ENCODE measurements at places on chromosomes 5 and 9.

- no peak for DNase-seq
Measured at GRCh38 chr5:72141440-72142355, 34.4 kb downstream of the MAP1B start.

DNA sequence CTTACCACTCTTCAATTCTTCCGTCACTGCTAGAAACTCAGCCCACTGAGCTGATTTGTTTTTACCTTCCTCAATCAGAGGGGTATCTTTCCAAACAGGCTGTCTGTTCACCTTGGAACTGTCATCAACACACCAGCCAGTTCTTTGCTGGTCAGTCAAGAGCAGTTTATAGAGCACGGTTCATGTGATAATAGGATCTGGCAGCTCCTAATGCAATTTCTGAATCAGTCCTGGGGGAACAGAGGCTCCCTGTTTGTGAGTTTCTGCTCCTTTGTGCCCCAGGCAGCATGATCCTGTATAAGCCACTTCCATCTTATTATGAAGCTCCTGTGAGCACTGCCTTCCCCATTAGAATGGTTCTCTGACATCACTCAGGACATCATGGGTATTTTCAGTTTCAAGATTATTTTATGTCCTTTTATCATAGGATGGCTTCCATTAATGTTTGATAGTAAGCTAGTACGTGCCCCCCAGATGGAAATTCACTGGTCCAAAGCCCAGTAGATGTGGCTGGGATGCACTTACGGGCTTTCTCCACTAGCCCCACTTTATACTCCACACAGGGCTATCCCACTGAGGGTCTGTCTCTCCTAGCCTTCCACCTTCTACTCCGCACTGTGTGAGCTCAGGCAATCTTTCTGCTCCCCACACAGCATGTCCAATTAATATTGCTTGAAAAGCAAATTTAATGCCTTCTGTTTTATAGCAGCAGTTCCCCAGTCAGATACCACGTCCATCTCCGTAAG lies 85.5 kb upstream of the SPIN1 start:
- no peak for DNase-seq

DNA sequence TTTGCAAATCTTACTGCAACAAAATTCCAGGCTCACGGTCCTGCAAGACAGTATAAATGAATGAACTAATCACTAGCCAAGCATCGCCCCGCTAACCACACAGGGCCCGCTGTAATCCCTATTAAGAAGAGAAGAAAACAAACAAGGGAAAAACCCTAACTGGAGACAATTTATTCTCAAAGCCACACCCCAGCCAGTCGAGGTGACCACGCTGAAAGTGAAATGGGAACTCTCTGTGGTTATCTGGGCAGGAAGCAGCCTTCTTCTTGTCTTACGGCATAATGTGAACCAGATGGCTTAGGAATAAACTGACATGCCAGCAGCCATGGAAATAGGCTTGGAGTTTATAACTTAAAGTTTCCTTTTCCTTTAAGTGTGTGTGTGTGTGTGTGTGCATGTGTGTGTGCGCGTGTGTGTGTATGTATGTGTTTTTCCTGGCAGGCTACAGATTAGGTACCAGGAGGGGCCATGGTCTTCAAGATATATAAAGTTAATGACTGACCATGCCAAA lies 120.2 kb downstream of the SEMA6A start:
- no peak for DNase-seq

- no peak for DNase-seq
Measured at GRCh38 chr5:32043105-32043504, 131.0 kb downstream of the GOLPH3 start.

GRCh38 chr5:66306105-66306843 lies 162.2 kb downstream of the SREK1 start:
- DNase-seq, result no peak

DNA sequence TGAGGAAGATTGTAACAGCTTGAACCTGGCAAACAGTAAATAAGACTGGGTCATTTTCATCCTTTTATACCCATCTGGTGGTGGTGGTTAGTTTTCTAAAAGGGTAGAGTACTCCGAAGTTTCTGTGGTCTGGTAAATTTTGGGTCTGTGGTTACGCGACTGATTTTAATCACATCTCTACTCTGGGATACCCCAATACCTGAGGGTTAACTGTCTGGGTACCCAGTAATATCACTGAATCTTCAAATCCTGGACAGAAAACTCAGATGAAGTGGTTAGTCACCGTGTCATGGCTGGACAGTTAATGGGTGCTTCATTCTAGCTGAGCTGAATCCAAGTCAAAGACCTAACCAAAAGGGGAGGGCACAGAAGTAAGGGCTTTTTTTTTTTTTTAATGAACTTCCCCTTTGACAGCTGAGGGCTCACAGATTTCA lies 474.2 kb downstream of the GADD45G start:
- DNase-seq, result no peak

DNA sequence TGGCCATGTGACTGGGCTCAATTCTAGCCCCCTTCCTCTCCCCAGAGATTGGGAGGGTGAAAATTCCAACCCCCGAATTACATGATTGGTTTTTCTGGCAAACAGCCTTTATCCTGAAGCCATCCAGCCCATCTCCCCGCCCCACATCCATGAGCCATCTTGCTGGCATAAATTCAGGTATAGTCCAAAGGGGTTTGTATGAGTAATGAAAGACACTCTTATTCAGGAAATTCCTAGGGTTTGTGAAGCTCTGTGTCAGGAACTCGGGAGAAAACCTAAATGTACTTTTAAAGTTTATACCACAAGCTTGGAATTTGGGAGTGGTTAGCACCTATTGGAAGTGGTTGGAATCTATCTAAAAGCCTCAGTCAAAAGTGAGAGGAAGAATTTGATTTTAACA lies 80.6 kb upstream of the SIMC1 start:
- DNase-seq, result no peak

GRCh38 chr9:19379697-19380046 lies 364 bp downstream of the RPS6 start:
- DNase-seq, result no peak

GRCh38 chr9:105206496-105206820 lies 38.0 kb upstream of the SLC44A1 start:
- DNase-seq, result peak; percentile 56

DNA sequence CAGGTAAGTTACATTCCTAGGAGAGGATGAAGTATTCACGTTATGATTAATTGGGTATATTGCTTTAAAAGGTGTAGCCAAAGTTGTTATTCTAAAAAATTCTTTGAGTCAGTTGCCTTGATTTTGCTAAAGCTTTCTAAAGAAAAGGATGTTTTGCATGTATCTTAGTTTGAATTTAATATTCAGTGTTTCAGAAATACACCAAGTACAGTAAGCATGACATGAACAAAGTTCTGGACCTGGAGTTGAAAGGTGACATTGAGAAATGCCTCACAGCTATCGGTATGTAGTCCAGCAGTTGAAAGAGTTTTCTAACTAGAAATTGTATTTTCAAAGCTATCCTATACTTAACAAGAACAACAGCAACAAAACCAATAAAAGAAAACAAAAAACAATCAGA lies 14.2 kb downstream of the ANXA1 start:
- no peak for DNase-seq

DNA sequence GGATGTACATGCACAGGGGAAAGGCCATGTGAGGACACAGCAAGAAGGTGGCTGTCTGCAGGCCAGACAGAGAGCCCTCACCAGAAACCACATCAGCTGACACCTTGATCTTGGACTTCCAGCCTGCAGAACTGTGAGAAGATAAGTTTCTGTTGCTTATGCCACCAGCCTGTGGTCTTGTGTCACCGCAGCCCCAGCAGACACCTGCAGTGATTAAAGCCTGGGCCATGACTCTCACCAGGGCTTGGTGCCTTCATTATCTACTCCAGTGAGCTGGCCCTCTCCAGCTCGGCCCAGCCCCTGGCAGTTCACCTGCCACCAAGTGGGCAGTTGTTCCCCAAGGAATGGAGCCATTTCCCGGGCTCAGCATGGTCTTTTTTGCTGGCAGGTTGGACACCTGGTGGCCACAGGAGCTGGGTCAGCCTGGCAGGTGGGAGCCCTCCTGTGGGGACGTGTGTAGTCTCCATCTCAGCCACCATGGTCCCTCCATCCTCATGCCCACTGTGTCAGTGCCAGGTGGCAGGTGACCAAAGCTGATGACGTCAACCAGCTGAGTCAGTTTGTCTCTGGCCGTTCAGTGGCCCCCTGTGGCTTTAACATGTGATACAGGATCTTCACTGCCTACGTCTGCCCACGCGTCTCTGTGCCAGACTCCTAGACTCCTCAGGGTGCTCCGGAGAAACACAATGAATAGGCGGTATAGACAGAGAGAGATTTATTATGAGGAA lies 99.9 kb upstream of the PPP1R26 start:
- DNase-seq, result no peak

DNA sequence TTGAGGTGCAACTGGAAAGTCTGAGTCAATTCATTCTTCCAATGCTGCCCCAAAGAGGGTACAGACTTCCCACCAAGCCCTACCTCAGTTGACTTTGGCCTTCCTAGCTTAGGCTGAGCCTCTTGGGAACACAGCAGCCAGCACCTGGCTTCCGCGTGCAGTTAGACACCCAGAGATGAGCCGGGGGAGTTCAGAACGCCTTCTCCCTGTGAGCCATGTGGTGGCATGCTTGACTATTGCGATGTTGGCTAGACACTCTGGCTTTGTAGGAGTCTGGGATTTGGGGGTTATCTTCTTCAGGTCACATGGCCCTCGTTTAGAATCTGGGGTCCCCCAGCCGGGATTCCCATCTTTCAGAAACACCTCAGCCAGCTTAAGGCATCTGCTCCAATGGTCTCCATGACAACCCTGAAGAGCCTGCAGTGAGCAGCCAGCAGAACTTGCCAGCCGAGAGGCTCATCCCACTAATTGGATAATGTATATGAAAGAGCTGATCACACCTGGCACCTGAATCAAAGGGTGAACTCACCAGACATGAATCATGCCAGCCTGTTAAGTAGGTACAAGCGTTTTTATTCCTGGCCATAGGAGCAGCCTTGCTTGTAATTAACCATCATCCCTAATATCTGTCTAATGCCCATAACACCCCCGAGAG lies 167.5 kb downstream of the SYK start:
- DNase-seq, result peak; percentile 77

GRCh38 chr9:15521254-15521653 lies 10.5 kb upstream of the PSIP1 start:
- DNase-seq, result no peak

- no peak for DNase-seq
Measured at GRCh38 chr9:135670721-135671590, 7.8 kb downstream of the LCN9 start.

- no peak for DNase-seq
Measured at GRCh38 chr5:113612060-113612496, 98.6 kb downstream of the YTHDC2 start.

DNA sequence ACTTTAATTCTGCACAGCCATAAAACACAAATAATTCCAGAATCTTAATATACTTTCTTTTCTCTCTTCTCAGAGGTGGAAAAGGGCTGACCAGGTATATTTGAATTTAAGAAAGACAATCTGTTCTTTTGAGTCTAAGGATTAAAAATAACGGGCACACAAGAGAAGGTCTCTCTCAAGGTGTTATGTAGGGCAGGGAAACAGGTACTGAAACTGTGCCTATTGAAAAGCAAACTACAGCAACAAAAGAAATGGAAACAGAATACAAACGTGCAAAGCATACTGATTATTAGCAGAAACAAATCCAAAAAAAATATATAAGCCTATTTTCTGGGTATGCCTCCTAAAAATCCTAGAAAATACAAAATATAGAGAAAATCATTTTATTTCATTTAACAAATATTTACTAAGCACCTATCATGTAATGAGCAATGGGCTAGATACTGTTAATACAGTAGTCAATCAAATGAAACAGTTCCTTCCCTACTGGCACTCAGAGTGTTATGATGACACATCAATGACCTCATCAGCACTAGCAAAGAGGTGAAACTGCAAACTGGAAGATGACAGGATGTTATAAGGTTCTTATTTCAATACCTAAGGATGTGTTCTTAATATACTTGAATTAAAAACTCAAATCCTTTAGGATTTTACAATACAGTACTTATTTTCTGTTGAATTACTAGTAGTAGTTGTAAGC lies 87.7 kb downstream of the AUH start:
- DNase-seq, result no peak

DNA sequence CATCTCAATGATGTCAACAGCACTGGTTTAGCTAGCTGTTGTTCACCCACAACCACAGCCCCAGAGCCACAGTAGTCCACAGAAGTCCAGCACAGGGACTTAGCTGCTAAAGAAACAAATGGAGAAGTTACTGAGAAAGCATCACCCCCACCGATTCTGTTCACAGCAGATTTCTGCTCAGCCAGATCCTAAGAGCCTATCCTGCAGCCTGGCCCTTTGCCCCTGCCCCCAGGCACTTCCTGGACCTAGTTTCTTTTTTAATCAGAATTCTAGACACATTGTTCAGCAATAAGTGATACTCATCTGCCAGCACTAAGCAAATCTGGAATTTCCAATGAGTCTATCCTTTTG lies 7.4 kb downstream of the B4GALT1 start:
- no peak for DNase-seq

DNA sequence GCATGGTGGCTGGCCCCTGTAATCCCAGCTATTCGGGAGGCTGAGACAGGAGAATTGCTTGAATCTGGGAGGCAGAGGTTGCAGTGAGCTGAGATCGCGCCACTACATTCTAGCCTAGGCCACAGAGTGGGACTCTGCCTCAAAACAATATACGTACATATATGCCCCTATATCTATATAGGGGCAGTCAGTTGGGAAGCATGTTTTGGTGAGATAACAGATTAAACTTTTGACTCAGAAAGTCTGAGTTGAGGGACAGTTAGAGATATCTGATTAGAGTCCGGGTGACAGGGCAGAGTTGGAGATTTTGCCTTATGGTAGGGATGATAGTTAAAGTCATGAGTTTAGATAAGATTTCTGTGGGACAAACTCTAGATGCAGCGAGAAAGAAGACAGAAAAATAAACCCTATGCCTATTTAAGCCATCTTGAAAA lies 71.8 kb upstream of the ALDH1A1 start:
- no peak for DNase-seq

GRCh38 chr9:4530375-4530774 lies 40.1 kb downstream of the SLC1A1 start:
- no peak for DNase-seq

DNA sequence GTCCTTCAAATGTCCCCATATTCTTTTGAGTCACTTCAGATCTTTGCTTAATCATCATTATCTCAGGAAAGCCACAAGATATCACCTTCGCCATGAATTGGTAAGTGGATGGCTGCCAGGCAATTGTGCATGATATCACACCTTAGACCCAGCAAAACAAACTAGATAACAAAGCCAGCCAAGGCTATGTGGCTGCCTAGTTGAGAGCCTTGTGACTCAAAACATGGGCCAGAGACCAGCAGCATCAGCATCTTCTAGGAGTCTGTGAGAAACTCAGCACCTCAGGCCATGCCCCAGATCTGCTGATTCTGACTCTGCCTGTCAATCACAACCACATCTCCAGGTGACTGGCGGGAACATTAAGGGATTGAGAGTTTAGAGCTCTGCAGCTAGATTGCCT lies 82.8 kb downstream of the SLIT3 start:
- no peak for DNase-seq

- DNase-seq, result no peak
Measured at GRCh38 chr5:13941468-13941867, 3.0 kb downstream of the DNAH5 start.

Data from NCI-H1417 treated with DMSO at 0.1 percent for 48 hours (cell line).